ENCODE measurements at places on chromosomes 5 and 9.

DNA sequence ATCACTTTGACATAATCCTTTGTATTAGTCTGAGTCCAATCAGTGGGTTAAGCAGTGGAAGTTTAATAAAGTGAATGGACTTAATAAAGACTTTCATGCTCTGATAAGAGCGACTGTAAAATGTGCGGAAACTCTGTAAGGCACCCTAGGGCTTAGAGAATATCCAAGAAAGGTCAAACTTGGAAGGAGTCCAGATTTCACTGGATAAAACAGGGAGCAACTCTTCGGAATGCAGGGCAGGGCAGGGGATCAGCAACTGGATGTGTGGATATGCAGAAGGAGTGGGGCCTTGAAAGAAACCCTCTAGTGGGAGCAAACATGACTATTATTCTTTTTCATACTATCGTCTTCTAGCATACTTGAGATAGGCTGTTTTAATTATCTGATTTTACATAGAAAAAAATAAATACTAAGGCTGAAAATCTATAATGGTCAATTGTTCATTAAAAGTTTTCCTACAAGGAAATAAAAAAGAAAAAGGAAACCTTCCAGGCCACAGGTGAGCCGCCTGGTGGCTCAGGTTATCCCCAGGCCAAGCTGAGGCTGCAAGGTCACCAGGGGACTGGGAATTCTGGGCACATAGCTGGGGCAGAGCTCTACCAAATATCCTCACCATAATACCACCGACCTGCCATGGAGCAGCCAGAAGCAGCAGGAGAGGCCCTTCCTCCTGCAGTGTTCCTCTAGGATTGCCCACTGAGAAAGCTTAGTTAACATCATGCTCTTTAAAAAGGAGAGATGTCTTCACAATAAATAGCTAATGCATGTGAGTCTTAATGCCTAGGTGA is 46.3 kb upstream of the CCDC112 start:
- DNase-seq: no peak

DNA sequence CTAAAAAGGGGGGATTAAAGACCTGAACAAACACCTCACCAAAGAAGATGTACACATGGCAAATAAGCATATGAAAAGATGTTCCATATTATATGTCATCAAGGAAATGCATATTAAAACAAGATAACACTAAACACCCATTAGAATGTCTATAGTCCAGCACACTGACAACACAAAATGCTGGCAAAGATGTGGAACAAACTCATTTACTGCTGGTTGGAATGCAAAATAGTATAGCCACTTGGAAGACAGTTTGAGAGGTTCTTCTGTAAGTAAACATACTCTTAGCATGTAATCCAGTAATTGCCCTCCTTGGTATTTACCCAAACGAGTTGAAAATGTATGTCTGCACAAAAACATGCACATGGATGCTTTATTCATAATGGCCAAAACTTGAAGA is 73.6 kb downstream of the RGMB start:
- DNase-seq: no peak

- DNase-seq: no peak
These were observed 73.0 kb upstream of the SNX2 start for GRCh38 chr5:122701640-122702523.

DNA sequence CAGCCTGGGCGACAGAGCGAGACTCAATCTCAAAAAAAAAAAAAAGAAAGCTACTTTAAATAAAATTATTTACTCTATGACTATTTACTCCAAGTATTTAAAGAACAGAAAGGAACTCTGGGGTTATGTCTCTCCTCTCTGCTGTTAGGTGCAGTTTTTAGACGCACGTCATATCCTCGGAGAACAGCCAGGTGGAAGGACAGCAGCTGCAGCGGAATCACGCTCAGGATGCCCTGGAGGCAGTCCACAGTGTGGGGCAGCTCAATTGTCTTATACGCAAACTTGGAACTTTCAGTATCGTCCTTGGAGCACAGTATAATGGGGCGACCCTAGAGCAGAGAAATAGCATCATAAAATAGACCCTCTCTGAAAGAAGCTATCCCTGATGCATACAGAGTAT is 10.4 kb upstream of the MAPK9 start:
- no peak for DNase-seq

GRCh38 chr5:88190106-88190834 is 78.4 kb downstream of the TMEM161B start:
- DNase-seq: no peak

GRCh38 chr5:174284873-174285272 is 239.4 kb downstream of the NSG2 start:
- DNase-seq: no peak

DNA sequence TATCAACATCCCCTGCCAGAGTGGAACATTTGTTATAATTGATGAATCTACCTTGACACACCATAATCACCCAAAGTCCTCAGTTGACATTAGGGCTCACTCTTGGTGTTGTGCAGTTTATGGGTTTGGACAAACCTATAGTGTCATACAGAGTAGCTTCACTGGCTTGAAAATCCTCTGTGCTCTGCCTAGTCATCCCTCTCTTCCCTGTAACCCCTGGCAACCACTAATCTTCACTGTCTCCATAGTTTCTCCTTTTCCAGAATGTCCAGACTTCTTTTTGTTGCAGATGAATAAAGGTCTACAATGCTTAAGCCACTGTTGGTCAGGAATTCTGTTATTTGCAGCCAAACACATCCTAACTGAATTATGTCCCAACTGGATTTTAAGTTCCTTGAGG is 22.5 kb upstream of the SUB1 start:
- DNase-seq: no peak

DNA sequence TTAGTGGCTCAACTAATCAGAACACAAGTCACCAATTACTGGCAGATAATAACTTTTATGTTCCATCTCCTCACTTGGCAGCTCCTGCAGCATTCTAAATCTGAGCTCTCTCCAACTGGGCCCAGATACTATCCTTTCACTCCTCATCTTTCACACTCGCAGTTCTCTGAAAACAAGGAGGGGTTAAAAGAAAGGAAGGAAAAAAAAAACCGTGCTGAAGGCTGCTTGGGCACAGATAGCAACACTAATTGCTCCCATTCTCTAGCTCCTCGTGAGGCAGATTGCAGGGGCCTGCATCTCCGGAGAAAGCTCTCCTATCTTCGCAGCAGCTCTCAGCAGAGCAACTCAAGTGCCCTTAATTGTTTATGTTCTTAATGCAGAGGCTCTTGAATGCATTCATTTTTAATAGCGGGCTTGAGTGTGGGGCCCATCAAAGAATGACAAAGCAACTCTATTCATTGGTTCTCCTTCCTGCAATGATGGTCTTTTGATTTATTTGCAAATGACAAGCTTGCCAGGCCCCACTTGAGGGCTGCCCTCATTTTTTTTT is 23.9 kb downstream of the TLE1 start:
- DNase-seq: no peak

DNA sequence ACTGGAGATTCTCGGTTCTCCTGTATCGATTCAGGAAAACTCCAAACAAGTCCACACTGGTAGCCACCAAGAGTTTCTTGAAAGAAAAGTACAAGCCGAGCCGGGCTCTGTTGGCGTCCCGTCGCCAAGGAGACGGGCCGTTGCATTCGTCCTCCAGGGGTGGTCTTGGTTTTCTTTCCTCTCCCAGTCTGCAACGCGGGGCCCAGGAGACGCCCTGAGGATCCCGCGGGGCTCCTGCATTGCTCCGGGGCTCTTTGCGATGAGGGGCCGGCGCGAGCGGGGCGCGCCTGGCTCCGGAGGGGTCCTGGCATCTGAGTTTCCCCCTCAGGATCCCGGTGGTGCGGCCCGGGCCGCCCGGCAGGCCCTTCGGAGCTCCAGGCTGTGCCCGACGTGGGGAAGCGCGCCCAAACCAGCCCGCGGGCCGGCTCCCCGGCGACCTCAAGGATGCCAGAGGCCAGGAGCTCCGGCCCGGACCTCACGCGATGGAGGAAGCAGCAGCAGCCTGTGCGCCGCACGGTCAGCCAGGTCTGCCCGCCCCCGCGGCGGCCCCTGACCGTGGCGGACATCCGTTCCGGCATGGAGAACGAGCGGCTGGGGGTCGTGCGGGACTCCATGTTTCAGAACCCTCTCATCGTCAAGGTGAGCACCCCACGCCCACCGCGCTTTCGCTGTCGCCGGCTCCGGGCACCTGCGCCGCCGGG is at the start of gene CFAP77:
Gene CFAP77, plus strand, starts transcription at position 384 of the 701 bp plus-strand sequence. Its CDS starts 61 bp downstream, at position 445.
- DNase-seq: no peak

GRCh38 chr9:19918630-19919029 is 129.8 kb upstream of the SLC24A2 start:
- no peak for DNase-seq

DNA sequence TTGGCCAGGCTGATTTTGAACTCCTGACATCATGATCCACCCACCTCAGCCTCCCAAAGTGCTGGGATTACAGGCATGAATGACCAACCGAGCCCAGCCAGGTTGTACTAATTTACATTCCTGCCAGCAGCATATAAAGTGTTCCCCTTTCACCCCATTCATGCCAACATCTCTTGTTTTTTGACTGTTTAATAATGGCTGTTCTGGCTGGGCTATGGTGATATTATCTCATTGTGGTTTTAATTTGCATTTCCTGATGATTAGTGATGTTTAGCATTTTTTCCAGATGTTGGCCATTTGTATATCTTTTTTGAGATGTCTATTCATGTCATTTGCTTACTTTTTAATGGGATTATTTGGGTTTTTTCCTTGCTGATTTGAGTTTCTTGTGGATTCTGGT is 87.3 kb downstream of the INVS start:
- no peak for DNase-seq

- no peak for DNase-seq
These were observed 58.5 kb downstream of the CETN3 start for GRCh38 chr5:90351101-90351500.

DNA sequence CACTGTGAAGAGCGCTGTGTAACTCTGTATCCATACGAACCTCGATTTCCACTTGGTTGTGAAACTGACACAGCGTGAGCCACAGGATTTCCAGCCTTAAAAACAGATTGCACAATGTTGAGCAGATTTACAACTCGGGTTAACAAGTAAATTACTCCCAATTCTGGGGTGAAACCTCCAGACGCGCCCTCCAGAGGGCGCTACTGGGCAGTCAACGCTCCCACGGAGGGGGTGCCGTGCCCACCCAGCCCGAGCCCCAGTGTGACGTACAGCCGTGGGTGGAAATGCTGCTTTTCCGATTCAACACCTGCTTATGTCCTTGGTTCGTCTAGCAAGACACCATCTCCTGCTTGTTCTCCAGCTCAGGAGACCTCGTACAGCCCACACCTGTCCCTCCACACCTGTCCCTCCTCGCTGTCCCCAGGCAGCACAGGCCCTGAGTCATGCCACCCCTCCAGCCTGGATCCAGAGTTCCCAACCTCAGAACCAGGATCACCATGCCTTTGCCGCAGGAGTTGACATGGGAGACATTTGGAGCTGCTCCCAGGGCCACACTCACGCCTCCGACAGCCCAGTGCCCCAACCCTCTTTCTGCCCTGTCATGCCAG is 34.4 kb upstream of the SLC6A3 start:
- DNase-seq: no peak

DNA sequence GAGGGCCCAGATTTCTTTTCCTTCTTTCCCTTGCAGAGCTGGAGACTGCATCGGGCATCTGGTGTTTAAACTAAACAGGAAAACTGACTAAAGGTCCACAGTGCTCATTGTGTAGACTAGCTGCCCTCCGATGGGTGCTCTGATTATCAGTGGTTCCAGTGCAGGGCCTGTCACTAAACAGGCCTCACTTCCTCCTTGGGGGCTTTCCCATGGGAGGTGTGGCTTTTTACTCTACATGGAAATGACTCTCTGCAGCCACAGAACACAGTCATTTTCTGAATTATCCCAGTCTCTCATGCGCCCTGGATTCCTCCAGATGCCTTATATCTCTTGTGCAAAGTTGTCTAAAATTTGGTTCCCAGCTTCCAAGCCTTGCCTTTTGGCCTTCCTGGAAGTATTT is 199.2 kb downstream of the TRIO start:
- no peak for DNase-seq

DNA sequence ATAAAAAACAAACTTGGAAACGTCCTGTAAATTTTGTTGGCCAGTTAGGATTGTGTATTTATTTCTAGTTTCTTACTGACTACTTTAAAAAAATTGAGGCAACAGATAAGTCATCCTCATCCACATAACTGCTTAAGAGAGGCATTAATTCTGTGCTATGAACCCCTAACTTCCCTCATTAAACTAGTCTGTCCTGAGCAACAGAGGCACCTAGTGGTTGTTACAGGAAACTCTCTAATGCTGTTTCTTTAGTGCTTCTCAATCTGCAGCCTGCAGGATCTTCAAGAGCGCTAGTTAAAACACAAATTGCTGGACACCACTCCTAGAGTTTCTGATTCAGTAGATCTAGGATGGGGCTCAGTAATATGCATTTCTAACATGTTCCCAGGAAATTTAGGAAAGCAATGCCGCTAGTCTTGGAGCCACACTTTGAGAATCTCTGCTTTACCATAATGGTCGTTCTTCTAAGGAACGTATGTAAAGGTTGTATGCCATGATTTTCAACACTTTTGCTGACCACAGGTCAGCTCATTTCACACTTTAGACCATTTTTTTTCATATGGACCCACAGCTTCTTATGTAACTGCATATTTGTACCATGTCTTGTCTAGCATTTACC is 410.1 kb upstream of the SMARCA2 start:
- DNase-seq: no peak

- peak; percentile 94 for DNase-seq
These were observed 69.0 kb upstream of the GRAMD2B start for GRCh38 chr5:126354012-126354857.

DNA sequence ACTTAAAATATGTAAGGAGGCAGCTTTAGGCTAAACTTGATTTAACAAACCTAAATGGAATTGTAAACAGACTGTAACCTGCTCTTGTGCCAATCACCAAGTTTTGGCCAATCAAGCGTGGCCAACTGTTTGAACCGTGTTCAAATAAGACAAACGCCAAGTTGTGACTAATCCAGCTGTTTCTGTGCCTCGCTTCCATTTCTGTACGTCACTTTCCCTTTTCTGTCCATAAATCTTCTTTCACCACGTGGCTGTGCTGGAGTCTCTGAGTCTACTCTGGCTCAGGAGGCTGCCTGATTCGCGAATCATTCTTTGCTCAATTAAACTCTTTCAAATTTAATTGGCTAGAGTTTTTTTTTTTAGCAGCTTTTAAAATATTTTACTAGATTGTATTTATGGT is 71.3 kb downstream of the LIX1 start:
- peak; percentile 28 for DNase-seq

- no peak for DNase-seq
These were observed 153.9 kb downstream of the SMC2 start for GRCh38 chr9:104247899-104248460.

DNA sequence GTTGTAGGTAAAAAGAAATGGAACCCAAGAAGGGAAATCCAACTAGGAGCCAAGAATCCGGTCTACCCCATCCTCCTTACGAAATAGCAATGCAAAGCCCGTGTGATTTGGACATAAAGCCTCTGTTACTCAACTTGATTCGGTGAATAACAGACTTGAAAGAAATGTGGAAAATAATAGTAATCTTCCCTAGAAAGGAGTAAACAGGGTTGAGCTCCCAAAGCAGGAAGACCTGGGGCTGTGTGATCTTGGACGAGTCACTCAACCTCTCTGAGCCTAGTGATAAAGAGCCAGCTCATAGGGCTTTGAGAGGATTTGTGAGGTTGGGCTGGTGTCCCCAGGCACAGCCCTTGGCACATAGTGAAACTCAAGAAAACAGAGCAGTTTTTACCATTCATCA is 42.7 kb upstream of the IL17B start:
- DNase-seq: no peak

GRCh38 chr9:79735023-79735779 is 163.4 kb downstream of the TLE4 start:
- no peak for DNase-seq
